ENCODE measurements at places on chromosomes 6 and 20.

DNA sequence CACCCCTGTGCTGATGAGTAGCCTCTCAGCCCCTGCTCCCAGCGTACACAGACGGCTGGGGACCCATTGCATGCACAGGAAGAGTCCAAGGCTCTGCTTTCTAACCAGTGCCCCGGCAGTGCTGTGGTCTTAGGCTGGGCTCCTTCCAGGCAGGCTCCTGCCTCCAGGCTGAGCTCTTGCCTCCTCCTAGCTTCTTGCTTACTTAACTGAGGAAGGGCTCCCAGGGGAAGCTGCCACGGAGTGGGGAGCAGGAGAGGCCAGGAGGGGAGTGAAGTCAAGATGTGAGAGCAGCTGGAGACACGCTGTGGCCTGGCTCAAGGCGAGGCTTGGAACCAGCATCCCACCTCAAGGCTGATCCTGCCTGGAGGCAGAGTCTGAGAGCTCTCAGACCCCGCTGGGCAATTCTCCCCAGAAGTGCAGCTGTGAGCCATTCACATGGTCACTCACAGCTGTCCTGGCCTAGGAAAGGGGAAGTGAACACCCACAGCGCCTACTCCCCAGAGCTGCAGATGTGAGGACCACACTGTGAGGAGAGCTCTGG is 141.0 kb downstream of the TBXT start:
- no peak for DNase-seq

DNA sequence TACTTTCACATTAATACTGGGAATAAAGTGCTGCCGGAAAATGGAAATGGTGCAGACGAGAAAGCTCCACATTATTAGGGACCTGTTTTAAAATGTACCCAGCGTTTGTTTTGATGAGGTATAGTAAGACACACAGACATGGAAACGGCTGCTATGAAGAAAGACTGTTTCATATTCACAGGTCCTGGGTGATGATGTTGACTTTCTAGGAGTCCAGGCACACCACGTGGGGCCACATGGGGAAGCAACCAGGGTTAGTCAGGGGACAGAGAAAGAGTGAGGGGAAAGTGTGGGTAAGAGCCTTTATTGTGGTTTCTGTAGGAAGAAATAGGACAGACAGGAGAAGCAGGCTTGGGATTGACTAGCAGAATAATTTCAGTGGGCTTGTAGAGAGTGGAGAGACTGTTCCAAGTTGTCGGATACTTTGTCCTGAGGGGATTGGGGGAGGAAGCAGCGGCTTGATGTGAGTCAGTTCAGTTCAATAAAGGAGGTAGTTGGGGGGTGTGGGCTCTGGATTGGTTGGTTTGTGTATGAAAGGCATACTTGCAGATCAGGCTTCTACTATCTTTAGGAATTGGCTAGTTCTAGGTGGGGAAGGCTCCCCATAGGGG is 112.0 kb upstream of the MCHR2 start:
- DNase-seq = no peak

GRCh38 chr6:154508573-154509375 is 1.7 kb downstream of the CNKSR3 start:
- no peak for DNase-seq

GRCh38 chr6:127950566-127951145 is 49.8 kb upstream of the THEMIS start:
- DNase-seq = no peak

- no peak for DNase-seq
Measured at GRCh38 chr6:47890326-47890875, 108.6 kb downstream of the OPN5 start.

All from T-helper 17 cell (primary cell).